ENCODE measurements at places on chromosomes 12 and 14.
A peak's percentile ranks its signal among the peaks of the same experiment; 100 is the strongest.

GRCh38 chr12:1830401-1830845 is 10.1 kb downstream of the LRTM2 start:
- no peak for DNase-seq

DNA sequence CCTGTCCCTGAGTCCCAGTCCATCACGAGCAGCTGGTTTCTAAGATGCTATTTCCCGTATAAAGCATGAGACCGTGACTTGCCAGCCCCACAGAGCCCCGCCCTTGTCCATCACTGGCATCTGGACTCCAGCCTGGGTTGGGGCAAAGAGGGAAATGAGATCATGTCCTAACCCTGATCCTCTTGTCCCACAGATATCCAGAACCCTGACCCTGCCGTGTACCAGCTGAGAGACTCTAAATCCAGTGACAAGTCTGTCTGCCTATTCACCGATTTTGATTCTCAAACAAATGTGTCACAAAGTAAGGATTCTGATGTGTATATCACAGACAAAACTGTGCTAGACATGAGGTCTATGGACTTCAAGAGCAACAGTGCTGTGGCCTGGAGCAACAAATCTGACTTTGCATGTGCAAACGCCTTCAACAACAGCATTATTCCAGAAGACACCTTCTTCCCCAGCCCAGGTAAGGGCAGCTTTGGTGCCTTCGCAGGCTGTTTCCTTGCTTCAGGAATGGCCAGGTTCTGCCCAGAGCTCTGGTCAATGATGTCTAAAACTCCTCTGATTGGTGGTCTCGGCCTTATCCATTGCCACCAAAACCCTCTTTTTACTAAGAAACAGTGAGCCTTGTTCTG is 41.6 kb downstream of the DAD1 start:
- DNase-seq: no peak

- DNase-seq: no peak
Observed at GRCh38 chr12:6472491-6472890, 2.0 kb upstream of the VAMP1 start.

DNA sequence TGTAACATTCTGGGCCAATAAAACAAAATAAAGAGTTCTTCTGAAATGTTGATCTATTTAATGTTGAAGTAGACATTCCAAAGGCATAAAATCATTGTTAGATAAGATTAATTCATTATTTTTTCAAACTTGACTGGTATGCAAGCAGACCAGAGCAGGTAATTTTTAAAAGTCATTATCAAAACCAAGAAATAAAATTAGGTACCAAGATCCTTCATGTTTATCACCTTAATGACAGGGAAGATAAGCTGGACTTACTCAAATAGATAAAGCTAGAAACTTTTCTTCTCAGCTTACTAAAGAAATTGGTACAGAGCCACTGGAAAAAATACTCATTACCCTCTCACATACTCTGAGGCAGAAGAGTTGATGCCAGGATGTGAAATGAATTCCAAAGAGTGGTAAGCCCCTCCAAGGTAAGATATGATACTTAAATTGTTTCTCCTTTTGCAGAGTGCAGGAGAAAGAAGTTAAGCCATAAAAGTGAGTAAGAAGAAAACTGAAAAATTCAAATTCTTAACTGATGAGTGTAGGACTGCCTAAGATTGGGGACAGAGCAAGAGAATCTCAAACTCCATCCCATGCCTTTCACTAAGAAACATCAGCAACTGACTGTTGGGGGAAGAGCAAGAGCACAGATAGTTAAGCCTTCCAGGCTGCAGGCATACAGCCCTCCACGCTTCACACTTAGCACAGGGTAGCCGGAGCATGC is 111.9 kb downstream of the SLC41A2 start:
- DNase-seq: no peak

DNA sequence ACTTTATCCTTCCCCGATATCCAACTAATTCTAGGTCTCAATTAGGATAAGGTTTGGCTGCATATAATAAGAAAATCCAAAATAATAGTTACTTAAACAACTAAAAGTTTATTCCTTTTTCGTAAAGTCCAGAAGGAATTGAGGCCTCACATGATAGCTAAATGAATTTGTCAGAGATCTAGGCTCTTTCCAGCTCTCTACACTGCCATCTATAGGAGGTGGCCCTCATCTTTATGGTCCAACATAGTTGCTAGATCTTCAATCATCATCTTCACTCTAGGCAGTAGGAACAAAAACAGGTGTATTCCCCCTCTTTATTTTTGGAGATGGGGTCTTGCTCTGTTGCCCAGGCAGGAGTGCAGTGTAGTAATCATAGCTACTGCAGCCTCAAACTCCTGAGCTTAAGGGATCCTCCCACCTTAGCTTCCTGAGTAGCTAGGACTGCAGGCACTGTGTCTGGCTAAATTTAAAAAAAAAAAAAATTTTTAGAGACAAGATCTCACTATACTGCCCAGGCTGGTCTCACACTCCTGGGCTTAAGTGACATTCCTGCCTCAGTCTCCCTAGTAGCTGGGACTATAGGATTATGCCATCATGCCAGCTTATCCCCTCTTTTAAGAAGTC is 46.5 kb upstream of the SAV1 start:
- peak; percentile 77 for DNase-seq

DNA sequence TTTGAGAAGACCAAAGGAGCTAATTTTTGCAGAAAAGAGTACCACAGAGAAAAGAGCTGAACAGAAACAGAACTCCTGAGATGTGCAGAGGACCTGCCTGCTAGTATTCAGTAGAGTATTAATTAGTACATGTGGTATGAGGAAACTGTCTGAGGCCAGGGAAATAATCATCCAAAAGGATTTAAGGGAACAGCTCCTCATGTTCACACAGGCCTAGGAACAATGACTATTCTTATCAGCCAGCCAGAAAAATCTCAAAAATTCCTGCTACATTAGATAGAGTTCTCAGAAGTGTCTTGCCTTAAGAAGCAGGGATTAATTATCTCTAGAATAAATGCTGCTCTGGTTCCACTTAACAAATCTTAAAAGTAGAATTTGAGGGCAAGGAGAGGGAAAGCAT is 36.4 kb downstream of the PKP2 start:
- no peak for DNase-seq

DNA sequence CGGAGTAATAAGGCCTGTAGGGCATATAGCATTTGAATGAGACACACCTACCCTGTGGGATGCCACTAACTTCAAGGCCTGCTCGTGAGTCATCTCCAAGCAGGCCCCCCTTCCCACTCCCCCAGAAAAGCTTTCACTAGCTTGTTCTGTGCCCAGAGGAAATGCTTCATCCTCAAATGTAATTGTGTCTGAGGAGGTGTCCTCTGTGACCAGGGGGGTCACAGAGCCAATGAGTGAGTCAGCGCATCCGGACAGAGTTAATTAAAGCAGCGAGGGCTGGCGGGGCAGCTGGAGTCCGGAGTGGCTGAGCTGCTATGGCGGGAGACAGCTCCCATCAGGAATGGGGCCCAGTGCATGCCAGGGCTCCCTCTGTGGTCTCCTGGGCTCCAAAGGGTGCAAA is 27.0 kb upstream of the ESRRB start:
- no peak for DNase-seq

GRCh38 chr14:35231207-35231760 is 60.9 kb upstream of the PSMA6 start:
- no peak for DNase-seq

DNA sequence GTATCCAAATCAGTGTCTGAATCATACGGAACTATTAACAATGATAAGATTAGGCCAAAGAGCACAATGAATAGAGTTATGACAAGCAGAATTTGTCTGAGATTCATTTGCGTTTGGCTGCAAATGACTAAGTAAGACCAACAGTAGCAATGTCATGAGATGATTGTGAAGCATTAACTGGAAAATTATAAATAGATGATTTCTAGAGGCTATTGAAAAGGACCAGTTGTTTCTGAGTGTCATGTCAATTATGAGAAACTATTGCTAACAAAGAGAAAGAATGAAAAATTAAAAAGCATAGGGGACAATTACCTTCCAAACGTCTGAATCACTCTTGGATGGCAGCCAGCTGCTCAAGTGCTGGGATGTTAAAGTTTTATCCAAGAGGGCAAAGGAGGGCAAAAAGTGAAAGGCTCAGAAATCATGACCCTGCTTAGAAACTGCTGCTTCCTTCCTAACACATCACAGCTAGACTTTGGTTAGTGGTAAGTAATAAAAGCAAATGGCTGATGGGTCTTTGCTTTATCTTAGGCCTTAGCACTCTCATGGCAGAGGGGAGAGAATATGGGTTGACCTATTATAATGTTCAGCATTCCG is 89.0 kb downstream of the AKAP6 start:
- DNase-seq: no peak

DNA sequence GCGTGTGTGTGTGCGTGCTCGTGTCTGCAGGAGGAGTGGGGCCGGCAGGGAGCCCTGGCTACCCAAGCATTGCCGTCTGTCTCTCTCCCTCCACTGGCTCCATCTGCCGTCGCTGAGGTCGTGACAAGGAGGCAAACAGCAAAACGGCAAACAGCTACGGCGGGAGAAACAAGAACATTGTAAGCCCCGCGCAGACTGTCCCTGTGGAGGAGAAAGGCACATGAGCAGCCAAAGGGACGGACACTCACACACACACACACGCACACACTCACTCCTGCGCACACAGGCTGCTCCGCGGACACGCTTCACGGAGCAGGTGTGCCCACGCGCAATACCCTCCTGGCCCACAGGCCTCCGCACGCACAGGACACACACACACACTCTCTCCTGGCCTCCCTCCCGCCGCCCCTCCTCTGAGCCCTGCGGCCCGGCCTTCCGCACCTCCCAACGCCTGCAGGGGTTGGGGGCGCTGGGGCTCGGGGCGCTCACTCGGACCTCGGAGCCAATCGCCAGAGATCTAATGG is 905 bp downstream of the CISTR start:
- no peak for DNase-seq

DNA sequence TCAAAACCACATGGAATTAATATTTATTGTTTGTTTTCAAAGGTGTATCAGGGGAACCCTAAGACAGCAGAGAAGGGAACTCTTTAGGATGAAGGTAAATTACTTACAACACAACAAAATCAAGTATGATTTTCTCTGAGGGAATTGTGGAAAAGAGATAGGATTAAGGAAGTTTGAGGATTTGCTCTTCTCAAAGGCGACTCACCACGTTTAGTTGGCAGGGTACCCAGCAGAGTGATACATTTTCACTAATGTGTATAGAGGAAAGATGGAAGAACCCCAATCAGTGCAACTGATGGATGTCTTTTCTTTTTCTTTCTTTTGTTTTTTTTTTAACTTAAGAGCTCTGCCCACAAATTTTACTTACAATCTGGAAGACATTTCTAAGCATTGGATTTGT is 499.2 kb downstream of the CCER1 start:
- no peak for DNase-seq

- DNase-seq: no peak
Observed at GRCh38 chr14:100147691-100148464, 11.6 kb downstream of the DEGS2 start.

GRCh38 chr12:91381309-91381804 is 198.7 kb upstream of the DCN start:
- peak; percentile 98 for DNase-seq

GRCh38 chr12:111469401-111469800 is 63.7 kb downstream of the SH2B3 start:
- no peak for DNase-seq

DNA sequence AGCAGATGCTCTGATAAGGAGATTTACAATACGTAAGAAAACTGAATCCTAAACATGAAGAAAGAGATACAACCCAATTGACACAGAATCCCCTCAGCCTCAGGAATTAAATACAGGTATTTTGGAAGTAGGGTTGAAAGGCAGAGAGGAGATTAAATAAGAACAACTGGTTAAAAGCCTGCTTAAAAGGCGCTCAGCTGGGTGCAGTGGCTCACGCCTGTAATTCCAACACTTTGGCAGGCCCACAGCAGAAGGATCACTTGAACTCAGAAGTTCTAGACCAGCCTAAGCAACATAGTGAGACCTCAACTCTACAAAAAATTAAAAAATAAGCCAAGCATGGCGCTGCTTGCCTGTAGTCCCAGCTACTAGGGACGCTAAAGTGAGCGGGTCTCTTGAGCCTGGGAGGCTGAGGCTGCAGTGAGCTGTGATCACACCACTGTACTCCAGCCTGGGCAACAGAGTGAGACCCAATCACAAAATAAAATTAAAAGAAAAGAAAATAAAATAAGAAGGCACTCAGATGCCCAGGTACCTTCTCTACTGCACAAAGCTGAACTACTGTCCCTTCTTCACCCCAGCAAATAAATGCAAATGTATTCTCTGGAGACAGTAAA is 32.9 kb downstream of the MED13L start:
- DNase-seq: no peak

GRCh38 chr12:129807136-129807535 is 96.7 kb downstream of the TMEM132D start:
- DNase-seq: no peak

DNA sequence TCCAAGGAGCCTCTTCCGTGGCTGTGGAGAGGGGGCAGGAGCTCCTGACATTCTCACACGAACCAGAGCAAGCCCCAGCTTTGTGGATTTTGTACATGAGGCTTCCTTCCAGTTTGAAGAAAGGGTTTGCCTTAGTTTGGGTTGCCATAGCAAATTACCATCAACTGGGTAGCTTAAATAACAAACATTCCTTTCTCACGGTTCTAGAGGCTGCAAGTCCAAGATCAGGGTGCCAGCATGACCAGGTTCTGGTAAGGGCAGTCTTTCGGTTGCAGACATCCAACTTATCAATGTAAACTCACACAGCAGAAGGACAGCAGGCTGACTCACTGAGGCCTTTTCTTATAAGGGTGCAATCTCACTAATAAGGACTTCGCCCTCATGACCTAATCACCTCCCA is 25.9 kb upstream of the STAB2 start:
- DNase-seq: no peak

DNA sequence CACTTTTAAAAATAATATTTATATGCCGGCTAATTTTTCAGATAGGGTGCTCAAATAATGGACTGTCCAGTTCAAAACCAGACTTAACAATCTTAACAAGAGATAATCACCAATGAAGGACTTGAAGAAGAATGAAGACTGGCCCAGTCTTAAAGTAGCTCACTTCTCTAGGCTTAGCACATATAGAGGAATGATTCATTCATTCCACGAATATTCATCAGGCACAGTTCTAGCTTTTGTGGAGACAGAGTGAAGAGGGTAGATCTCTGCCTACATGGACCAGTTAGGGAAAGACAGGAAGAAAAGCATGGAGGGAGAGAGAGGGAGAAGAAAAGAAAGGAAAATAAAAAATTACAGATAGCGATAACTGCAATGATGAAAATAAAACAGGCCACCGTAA is 42.8 kb upstream of the METAP2 start:
- DNase-seq: no peak
